Foreskin keratinocyte (primary cell): ENCODE measurements at places on chromosomes 13 and 19. TPM values are rescaled to one million over a fixed set of nuclear protein-coding genes. Genes with fewer than 3 reads are reported as not detected.

ZNF829 gene
- 3.5 and 4.1 TPM in 2 replicates for total RNA-seq

SERPINE3 gene
- total RNA-seq, result not detected in 2 replicates

CYP4F3 gene
- 0.07 and 0.10 TPM in 2 replicates for total RNA-seq

SOX1 gene
- not detected in 2 replicates for total RNA-seq

CFD gene
- 1.6 and 1.7 TPM in 2 replicates for total RNA-seq

GAS6 gene
- 230 and 426 TPM in 2 replicates for total RNA-seq
